ENCODE measurements at places on chromosomes 16 and 17.

DNA sequence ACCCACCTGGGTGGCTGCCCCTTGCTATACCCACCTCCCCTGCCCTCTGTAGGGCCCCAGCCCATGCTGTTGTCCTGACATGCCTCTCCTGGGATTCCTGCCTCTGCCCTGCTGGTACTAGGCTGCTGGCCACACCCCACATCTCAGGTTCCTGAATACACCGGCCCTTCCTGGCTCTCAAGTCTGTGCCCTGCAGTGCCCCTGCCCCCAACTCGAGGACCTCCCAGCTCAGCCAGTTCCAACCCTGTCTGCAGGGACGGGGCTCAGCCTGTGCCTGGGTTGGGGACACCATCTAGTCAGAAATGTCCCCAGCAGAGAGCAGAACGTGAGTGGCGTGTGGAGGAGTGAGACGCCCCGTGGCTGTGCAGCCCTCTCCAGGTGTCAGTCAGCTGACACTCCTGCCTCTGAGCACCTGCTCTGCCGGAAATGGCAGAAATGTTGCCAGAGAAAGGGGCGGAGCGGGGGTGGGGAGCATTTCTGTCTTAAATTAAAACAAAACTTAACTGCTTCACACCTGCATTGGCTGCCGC lies 28.7 kb downstream of the ACSF3 start:
- peak; percentile 18 for DNase-seq

DNA sequence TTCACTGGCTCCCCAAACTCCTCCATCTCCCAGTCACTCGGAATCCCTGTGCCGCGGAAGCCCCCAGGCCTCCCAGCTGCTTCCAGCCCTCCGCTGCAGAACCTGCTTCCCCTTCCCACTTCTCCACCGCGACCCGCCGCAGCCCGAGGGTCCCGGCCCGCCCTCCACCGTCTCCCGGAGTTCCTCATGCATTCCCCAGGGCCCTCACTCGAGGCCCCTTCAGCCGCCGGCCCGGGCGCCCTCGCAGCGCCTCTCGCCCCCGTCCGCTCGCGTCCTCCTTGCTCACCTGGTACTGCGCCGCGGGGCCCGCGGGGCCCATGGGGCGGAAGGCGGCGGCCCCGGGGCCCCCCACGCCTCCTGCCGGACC lies 329 bp downstream of the SMARCD2 start:
- no peak for DNase-seq

GRCh38 chr17:67712375-67712774 lies 5.4 kb upstream of the NOL11 start:
- DNase-seq = no peak

DNA sequence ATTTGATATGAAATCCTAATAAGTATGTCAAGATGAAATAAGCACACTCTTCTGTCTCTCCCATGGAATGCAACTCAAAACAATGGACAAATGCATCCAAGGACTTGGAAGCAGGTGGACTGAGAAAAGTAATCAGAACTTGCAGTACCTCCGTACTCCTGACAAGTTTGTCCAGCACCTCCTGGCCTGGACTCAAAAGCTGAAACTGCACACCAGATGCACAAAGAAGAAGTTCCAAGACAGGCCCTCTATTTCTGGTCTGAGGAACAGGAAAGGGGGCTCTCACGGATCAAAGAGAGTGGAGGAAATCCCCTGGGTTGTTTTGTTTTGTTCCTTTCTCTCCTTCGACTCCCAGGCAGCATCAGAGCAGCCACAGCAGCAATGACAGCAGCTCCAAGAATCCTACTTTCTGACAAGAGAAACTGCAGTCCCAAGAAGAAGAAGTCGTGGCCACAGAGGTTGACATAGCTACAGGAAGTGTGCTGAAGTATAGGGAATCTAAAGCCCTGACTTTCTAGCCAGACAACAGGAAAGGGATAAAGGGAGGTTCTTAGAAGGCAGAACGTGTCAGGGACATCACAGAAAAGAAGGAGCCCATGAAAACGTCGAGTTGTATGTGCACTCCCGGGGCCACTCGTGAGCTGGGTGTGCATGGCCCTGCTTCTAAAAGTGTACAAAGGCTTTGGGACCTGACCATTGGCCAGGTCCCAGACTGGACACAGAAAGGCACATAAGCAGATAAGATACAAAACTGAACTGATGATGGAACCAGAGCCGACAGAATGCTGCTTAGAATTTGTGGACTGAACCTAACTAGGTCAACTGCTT lies 29.3 kb downstream of the AKAP10 start:
- DNase-seq = no peak

DNA sequence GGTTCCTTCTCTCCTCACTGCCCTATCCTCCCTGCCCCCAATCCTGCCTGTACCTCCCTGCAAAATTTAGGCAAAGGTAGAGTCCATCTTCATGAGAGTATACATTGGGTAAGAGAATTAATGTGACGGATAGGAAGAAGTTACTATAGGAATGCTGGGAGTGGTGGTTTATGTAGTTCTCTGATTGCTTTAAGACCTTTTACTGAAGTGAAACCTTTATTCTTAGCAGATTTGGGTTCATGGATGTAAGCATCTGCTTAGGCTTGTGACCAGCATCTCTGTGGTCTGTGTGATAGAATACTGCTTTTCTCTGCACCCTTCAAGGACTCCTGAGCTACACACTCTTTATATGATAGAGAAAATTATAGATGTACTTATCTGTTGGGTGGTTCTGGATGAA lies 127.3 kb downstream of the PRKCA start:
- DNase-seq = no peak

DNA sequence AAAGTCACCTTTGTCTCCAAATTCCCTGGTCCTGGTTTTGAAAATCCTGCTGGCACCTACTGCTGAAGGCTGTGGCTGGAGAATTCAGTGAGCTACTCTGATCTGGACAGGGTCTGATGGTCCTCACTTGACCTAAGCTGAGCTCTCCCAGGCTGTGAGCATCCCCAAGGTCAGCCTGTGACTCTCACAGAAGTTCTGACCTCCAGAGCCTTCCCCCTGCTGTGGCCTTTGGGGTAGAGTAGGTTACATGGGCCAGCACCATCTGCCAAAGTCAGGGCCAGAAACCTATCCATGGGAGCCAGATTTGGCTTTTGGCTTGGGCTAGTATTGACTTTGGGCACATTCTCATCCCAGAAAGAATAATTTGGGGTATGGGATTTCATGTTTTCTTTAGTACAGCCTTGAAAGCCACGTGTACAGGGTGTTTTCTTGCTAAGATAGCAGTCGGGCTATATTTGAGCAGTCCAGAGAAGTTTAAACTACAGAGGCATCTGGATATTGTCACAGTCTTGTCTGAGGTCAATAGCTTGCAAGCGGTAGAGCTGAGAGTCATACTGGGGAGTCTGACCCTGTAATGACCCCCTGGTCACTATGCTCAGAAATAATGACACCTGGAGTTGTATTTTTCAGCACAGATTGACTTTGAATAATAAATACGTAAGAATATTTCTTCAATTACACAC lies 6.2 kb upstream of the AGRP start:
- DNase-seq = no peak

- DNase-seq = no peak
Measured at GRCh38 chr17:64723781-64724180, 61.7 kb upstream of the SMURF2 start.

DNA sequence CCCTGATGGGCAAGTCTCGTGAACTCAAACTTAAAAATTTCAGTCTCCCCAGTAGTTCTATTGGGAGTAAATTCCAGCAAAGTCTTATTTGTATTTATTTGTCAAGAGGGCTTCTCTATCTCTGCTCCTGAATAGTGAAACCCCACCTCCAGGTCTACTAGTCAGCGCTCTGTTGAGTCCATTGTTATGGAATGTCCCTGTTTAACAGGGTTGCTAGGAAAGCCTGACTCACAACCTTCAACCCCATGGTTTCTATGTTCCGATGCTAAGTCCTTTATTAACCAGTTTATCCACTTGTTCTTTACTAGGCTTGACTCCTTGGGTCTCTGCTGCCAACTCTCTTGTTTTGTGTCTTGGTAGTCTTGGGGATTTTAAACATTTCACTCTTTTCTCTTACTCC lies 250.7 kb upstream of the MYOCD start:
- DNase-seq = no peak

GRCh38 chr17:82613283-82614094 lies 34.8 kb downstream of the WDR45B start:
- no peak for DNase-seq

DNA sequence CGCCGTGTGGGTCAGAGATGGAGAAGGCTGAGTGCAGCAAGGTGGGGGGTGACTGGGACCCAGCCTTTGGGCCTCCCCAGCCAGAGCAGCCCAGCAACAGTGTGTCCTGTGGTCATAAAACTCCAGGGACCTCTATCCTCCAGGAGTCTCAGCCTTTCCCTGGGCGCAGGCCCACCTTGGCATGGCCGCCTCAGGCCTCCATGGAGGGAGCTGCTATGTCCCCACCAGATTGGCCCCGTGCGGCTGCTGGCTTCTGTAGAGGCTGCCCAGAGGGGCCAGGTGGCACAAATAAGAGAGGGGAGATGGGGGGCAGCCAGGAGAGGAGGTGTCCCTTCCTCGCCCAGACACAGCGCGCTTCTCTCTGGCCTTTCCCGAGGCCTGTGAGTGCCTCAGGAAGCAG lies 2.6 kb upstream of the SYNGR3 start:
- DNase-seq = no peak

DNA sequence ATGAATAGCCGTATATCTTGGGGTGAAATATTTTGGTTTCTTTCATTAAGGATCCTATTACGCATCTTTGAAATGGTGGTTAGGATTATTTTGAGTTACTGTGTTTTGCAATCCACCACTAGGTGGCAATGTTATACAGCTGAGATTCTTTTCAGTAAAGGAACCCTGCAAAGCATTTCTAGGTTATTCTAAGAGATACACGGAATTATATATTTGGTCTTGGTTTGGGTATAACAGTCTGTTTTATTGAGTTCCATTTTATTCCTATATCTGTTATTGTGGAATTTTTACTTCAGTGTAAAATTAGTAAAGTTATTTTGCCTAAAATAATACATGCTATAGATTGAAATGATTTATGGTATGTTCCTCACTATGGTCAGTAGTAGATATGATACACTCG lies 62.9 kb upstream of the CPHXL start:
- DNase-seq = peak; percentile 15

DNA sequence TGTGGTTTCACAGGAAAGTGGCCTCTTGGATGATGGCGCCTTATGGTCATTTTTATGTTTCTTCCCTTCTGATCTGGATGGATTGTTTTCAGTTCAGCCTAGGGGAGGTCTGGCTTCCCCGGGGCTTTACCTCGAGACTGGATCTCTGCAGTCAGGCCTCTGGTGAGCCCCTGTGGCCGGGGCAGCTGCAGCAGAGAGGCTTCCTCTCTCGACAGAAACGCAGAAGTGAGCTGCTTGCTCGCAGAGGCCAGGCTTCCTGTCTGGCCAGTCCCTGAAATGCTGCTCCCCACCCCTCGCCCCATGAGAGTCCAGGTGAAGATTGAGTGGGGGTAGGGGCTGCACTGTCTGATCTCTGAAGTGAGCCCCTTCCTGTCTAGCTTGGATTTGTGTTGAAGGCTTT lies 44.0 kb downstream of the PLCG2 start:
- DNase-seq = no peak

GRCh38 chr17:75077072-75077495 lies 10.7 kb upstream of the SLC16A5 start:
- DNase-seq = no peak

GRCh38 chr17:43860077-43860725 lies 13.2 kb downstream of the CD300LG start:
- DNase-seq = no peak

- no peak for DNase-seq
Measured at GRCh38 chr16:31365131-31365865, 10.3 kb downstream of the ITGAX start.

- no peak for DNase-seq
Measured at GRCh38 chr17:34542700-34543336, 36.6 kb upstream of the TMEM132E start.

DNA sequence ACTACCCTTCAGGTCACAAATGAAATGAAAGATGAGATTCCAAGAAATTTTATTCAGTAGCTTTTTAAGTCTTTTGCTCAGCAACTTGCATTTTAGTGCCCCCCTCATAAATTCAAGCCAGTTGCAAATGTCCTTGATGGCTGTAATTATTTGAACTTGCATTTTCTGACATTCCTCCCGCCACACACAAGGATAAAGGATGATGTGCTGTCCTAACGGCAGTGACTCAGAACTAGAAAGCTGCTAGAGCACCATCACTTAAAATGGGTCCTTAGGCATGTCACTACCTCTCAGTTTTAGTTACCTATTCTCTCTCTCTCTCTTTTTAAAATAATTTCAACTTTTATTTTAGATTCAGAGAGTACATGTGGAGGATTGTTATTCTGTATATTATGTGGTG lies 306.7 kb downstream of the CNTNAP4 start:
- no peak for DNase-seq

DNA sequence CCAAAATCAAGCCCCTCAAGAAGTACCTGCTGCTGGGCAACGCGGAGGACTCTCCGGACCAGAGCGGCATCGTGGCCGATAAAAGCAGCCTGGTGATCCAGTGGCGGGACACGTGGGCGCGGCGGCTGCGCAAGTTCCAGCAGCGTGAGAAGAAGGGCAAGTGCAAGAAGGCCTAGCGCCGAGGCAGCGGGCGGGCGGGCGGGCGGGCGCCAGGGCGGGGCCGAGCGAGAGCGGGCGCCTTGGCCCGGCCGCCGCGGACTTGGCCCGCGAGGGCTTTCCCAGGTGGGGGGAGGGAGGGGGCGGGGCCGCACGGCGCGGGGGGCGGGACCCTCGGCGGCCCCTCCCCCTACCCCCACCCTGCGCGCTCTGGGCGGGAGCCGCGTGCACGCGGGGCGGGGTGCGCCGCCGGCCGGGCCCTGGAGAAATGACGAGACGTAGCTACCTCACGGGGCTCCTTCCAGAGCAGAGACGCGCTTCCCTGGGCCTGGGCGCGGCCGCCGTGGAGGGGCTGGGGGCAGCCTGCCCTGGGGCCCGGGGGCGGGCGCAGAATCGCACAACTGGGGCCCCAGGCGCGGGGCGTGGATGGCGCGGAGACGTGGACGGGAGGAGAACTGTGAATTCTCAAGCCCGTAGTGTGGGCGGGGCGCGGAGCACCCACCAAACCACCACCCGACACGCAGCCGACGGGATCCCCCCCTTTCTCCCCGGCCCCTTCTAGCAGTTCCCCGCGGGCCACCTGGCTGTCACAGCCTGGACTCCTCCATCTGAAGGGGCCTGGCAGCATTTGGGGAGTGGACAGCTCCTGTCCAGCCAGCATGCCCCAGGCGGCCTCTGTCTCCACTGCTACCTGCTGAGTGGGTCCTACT lies 218.7 kb downstream of the NTN1 start:
- no peak for DNase-seq

DNA sequence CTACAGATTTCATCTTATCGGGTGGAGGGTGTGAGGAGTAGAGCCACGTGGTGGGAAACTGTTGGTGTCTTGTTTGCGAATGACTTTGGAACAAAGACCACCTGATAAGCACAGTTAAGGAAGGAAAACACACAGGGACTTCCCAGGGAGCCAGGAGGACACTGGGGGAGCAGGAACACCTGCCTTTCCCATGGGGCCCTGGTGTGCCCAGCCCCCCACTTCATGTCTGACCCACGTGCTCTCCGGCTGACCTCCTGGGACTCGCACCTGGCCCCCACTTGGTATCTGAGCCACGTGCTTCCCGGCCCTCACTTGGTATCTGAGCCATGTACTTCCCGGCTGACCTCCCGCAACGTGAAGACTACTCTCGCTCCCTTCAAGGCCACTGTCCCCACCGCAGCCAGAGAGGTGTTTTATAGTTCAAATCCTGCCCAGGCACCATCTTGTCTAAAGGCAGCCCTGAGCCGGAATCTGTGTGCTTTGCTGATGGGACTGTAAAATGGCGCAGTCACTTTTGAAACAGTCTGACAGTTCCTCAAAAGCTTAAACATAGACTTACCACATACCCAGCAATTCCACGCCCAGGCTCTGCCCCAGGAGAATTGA lies 5.4 kb upstream of the CSNK1D start:
- no peak for DNase-seq
